ENCODE measurements at places on chromosomes 6 and 20. TPM values are rescaled to one million over a fixed set of nuclear protein-coding genes. Genes with fewer than 3 reads are reported as not detected.

DNA sequence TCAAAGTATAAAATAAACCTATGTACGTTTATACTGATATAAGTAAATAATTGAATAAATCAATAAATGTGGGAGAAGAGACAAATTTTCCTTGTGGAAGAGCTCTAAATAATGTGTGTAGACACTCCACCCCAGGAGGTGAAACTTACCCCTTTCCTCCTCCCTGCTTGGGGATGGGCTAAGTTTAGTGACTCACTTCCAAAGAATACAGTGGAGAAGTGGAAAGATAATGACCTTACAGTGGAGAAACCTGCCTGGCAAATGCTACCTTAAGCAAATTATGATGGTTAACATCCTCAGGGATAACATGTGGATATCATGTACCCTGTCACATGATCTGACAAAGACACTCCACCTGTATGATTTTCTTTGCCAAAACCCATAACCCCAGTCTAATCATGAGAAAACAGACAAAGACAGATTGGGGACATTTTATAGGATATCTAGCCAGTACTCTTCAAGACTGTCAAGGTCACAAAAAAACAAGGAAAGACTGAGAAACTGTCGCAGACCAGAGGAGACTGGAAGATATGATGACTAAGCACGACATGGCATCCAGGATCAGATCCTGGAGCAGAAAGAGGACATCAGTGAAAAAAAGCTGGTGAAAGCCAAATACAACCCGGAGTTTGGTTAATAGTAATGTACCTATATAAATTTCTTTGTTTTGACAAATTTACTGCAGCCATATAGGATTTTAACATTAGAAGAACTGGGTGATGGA is 195.5 kb upstream of the PRDM1 start:
- no peaks in the 10 kb centered on the region for H3K4me1 ChIP-seq
- no peak overlapping the region for H3K27ac ChIP-seq
- no peak overlapping the region for H3K4me3 ChIP-seq
- H3K36me3 ChIP-seq: no peaks in the 10 kb centered on the region

The THEMIS gene
- total RNA-seq: 9.1 TPM

GRCh38 chr20:44651684-44652423 is at the start of gene ADA:
Gene ADA (minus strand): TSS chr20:44651699. CDS start chr20:44651607, 92 bp downstream.
- peak within 1 kb of the TSS; percentile 88 for H3K27ac ChIP-seq
- no peaks in the 10 kb centered on the region for H3K27me3 ChIP-seq
- no peaks in the 10 kb centered on the region for H3K36me3 ChIP-seq
- H3K4me3 ChIP-seq: peak within 1 kb of the TSS; percentile 70
- peak; percentile 57 for DNase-seq

DNA sequence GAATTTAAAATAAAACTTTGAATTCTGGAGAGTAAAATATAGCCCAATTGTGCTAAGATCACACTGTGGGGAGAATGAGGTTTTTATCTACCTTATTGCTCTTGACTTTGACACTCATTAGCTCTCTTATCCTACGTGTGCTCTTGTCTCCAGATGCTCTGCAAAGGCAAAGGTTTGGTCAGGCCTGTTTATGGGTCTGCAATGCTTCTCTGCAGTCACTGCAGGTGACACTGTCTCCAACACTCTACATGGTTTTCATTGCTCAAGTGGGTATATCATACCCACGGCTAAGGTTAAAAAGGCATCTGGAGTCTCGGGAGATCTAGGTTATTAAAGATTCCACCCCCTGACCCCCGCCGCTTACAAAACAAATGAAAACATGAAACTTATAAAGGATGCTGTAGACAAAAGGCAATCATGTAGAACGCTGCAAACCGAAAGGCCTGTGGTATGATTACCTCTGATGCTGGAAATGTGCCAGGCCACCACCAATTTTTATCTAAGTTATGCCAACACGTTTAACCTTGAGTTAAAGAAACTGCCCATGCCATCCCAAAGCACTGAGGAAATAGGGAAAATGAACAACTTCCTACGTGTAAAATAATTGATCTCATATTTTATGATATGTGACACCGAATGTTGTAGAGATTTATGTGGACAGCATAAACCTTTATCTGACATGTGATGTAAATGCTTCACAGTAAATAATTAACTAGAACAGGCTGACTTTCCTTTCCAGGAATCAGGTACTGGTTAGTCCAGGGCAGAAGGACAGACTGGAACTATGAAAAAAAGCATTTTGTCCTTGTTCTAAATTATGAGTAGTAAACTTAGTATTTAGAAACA is 238.2 kb upstream of the NOX3 start:
- H3K4me1 ChIP-seq: no peaks in the 10 kb centered on the region
- no peaks in the 10 kb centered on the region for H3K36me3 ChIP-seq
- peak overlapping the region; percentile 3 for H3K27ac ChIP-seq
- H3K27me3 ChIP-seq: no peaks in the 10 kb centered on the region
- H3K4me3 ChIP-seq: no peak overlapping the region

DNA sequence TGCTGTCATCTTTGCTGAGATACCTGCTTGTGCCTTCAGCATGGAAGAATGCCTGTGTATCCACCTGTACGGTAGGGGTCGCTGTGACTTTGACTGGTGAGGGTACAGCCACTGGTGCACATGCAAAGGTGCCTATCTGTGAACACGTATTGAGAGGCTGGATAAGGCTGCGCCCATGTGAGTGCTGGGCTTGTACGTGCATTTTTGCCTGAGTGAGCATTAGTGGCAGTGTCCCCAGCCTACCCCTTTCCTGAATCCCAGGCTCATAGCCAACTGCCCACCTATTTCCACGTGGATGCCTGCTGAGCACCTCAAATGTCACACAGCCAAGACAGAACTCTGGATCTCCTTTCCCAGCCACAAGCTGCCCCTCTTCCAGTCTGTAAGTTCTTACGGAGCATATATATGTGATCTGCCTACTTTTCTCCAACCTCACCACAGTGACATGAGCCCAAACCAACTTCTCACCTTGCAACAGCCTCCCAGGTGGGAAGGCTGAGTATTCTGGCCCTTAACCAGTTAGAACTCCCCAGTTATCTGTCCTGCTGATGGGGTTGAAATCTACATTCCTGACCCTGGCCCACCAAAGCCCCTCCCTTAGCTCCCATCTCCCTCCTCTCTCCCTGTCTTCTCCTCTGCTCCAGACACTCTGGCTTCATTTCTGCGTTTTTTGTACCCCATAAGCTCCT is 1.1 kb upstream of the SLC2A10 start:
- H3K27me3 ChIP-seq: no peaks in the 10 kb centered on the region
- DNase-seq: no peak
- H3K4me3 ChIP-seq: no peak overlapping the region

The TP53TG5 gene
- total RNA-seq: not detected

DNA sequence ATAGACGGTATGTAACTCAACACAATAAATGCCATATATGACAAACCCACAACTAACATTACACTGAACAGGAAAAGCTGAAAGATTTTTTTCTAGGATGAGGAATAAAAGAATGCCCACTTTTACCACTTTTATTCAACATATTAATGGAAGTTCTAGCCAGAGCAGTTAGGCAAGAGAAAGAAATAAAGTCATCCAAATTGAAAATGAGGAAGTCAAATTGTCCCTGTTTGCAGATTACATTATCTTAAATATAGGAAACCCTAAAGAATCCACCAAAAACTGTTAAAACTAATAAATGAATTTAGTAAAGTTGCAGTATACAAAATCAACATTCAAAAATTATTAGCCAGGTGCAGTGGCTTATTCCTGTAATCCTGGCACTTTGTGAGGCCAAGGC is 24.6 kb upstream of the ADGB start:
- H3K27ac ChIP-seq: no peak overlapping the region
- H3K4me3 ChIP-seq: no peak overlapping the region
- H3K36me3 ChIP-seq: no peaks in the 10 kb centered on the region
- H3K4me1 ChIP-seq: no peaks in the 10 kb centered on the region
- DNase-seq: no peak
- H3K27me3 ChIP-seq: no peaks in the 10 kb centered on the region

The TMEM244 gene
- not detected for total RNA-seq

The RAD21L1 gene
- not detected for total RNA-seq

The BPIFA1 gene
- not detected for total RNA-seq

- no peak overlapping the region for H3K27ac ChIP-seq
- no peaks in the 10 kb centered on the region for H3K36me3 ChIP-seq
- H3K4me3 ChIP-seq: no peak overlapping the region
- H3K4me1 ChIP-seq: peaks cover 10% of the 10 kb centered on the region
These were observed 20.0 kb downstream of the SULF2 start for GRCh38 chr20:47765271-47765670.

GRCh38 chr6:22062807-22063408 is 233.9 kb downstream of the PRL start:
- peak; percentile 47 for DNase-seq
- H3K36me3 ChIP-seq: no peaks in the 10 kb centered on the region
- no peaks in the 10 kb centered on the region for H3K4me1 ChIP-seq
- no peak overlapping the region for H3K27ac ChIP-seq
- H3K4me3 ChIP-seq: no peak overlapping the region

Data from Peyer's patch (tissue), 4 donors.